ENCODE measurements at places on chromosomes 3 and 15.

DNA sequence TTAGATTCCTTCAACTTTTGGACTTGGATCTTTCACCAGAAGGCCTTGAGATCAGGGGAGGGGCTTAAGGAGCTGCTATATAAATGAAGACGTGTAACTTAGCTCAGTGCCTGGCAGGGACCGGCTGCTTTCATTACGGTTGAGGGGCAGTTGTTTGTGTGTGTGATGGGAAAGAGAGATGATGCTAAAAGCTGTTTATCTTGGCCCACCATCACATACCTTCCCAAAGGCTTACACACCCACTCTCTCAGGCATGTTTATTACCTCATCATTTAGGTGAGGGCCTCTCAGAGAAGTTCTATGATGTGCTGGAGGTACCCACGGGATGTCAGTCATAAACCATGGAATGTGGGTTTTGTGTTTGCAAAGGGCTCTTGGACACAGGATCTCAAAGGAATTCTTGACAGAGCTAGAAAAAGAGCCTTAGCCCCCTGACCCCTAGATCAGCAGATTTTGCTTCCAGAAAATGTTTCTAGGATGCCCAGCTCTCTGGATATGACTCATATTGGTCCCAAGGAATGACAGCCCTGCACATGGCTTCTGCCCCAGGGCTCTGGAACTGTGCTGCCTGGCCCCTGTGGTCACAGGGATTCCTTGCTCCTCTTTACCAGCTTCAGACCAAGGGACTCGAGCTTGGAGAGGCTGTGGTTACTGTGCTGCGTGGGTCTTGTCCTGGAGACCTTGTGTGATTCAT, 15.9 kb upstream of the SMAD3 start:
- DNase-seq = no peak

- DNase-seq = no peak
These were observed 9.0 kb downstream of the PPM1M start for GRCh38 chr3:52254608-52255007.

GRCh38 chr3:198090795-198091332, 130.8 kb downstream of the LMLN start:
- DNase-seq = no peak

- no peak for DNase-seq
These were observed 5.4 kb downstream of the SEMA3F start for GRCh38 chr3:50160561-50160983.

DNA sequence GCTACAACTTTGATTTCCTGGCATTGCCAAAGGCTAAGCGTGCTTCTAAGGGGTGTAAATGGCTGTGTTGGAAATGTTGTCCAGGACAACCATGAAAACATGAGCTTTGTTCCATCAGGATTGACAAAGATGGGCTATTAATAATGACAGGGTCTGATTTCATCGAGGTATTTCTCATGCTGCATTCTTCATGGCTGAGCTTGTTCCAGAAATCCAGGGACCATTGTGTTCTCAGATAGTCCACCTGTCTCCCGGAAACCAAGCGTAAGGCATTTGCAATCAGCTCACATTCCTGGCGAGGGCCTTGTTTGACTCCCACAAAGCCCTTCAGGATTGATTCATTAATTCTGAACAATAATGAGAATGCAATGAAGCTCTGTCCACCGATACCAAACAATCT, 111.3 kb downstream of the CD47 start:
- DNase-seq = no peak

DNA sequence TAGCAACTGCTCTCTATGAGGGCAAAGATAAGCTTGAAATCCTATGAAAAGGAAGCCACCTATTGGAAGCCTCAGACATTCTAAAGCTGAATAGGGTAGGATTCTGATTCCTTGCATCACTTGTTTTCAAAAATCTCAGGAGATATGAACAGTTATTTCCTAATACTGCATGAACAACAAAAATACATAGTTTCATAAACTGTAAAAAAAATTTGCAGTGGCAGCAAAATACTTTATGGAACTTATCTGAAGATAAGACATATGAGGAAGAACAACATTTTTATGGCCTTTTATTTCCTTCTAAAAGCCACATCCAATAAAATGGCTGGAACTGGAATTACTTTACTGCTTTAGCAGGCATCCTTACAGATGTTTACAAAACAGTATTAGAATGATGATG, 29.9 kb downstream of the AP3S2 start:
- no peak for DNase-seq

DNA sequence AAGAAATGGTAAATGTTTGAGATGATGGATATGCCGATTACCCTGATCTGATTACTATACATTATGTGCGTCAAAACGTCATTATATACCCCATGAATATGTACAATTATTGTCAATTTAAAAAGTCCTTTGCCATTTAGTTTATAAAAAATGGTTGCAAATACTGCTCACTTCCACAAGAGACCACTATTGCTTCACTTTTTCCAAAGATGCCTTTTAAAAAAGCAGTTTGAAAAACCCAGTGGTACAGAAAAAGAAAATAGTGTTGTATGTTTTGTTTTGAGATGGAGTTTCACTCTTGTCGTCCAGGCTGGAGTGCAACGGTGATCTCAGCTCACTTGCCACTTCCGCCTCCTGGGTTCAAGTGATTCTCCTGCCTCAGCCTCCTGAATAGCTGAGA, 39.3 kb downstream of the EDEM1 start:
- DNase-seq = no peak

- DNase-seq = no peak
These were observed 57.5 kb upstream of the KLF13 start for GRCh38 chr15:31268911-31269784.

DNA sequence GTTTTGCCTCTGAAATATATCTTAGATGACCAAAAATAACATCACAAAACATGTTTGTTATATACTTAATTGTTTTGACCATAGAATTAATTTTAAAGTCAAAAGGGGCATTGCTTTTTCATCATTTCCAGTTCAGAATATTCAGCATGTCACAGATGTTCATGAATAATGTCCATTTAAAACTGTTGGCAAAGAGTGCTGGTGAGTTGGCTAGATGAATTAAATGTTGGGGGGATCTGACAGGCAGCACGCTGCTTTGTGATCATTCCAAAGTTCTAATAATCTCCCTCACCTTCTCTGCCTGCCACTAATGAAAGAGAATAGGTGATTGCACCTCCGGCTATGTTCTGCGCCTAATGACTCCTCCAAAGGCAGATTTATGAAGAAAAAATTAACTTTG, 139.2 kb upstream of the MLF1 start:
- no peak for DNase-seq

DNA sequence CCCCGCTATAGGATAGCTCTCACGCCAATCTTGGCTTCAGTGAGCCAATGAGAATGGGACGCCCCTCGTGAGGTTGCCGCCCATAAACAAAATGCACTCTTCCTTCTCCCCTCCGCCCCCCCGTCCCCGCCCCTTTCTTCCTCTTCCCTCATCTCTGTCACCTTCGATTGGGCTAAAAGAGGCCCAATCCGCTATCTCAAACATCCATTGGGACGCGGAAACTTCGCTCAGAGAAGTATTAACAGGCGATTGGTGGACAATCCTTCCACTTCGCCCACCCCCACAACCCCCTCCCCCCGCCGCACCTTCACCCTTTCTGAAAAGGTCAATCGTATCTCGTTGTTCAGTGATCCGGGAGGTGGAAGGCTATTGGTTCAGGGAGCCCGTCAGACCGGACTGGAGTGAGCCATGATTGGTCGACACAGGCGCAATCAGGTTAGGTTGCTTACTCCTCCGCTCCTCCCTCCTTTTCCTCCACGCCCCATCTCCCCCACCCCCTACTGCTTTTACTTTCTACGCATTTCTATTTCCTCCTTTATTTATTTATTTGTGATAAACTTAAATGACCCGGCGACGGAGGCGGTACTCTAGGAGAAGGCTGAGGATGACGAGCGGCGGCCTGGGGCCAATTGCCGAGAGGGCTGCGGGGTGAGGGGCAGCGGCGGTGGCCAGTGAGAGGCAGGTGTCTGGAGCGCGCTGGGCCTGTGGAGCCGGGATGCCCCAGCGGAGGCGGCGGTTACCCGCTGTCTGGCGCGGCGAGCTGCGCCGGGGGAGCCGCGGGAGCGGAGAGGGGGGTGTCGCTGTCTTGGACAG, 447 bp upstream of the ZBTB20 start:
- peak; percentile 96 for DNase-seq

GRCh38 chr3:161369531-161369930, 1.8 kb downstream of the SPTSSB start:
- DNase-seq = no peak

DNA sequence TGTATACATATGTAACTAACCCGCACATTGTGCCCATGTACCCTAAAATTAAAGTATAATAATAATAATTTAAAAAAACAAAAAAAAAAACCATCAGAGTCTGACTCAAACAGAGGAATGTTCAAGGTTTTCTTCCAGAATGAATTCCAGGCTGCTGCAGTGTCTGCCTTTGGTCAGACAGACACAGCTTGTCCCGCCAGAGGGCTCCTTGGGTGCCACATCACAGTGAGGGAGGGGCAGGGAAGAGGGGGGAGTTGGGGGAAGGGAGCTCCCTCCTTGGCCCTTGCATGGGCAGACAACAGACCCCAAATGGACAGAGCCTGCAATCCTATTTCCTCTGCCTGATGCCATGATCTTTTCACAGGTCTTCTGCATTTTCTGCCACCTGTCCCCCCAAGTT, 36.5 kb downstream of the ITGB5 start:
- DNase-seq = no peak

- no peak for DNase-seq
These were observed 36.0 kb upstream of the PEX5L start for GRCh38 chr3:180072786-180073185.

DNA sequence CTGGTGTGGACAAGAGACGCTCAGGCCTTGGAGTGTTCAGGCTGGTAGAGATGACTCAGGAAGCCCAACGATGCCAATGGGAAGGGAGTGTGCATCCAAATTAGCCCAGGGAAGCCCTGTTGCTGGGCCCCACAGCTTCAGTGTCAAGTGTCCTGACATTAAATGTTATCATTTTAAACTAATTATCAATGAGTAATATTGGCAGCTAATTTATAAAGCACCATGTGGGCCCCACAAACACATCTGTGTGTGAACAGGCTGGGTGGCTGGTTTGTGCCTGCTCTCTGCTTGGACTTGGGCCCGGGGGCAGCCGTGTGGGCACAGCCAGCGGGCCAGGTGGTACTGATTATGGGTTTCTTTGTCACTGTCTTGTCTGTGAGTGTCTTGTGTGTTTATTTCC, 15.0 kb downstream of the FBLN2 start:
- no peak for DNase-seq
